ENCODE measurements at places on chromosomes 2 and 18.

- DNase-seq = no peak
Measured at GRCh38 chr2:147773479-147773878, 71.3 kb upstream of the ACVR2A start.

DNA sequence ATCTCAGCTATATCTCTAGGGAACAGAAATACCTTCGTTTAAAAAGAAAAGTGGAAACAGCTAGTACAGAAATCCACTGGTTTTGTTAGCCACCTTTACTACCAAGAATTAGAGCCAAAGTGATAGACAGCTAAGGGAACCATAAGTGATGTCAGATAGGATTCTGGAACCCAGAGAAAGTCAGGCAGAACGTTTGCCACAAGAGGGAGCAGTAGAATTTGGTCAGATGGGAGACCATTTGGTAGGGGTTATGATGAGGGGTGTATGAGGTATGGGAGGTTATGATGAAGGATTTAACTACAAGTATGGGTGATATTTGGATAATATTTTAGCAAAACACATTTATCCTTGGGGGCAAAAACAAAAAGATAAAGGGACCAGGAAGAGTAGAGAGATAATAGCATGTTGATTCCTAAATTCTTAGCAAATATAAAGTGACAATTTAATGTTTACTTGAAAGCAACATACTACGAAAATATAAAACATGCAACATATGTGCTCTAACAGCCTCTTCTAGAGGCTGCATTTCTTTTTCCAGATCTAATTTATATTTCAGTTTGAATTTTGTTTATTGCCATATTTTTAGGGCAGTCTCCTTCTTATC is 3.3 kb downstream of the SLC8A1 start:
- DNase-seq = no peak

- DNase-seq = peak; percentile 4
Measured at GRCh38 chr2:237026981-237027711, 58.5 kb upstream of the COPS8 start.

DNA sequence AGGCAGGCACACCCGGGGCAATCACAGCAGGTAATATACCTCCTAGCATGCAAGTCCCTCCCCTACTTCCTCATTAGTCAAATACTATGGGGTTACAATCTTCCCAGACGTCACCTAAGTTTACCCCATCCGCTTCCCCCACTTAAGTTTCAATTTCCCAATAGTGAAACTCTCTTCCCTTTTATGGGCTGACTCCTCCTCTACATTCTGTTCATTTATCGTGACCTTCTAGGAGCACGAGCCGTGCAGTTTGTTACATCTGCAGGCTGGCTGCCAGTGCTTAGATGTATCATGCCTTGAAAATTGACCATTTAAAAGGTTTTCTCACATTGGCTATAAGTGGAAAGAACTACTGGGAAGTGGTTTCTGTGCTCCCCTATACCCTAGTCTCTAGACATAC is 1357.8 kb upstream of the CRIM1 start:
- DNase-seq = no peak

DNA sequence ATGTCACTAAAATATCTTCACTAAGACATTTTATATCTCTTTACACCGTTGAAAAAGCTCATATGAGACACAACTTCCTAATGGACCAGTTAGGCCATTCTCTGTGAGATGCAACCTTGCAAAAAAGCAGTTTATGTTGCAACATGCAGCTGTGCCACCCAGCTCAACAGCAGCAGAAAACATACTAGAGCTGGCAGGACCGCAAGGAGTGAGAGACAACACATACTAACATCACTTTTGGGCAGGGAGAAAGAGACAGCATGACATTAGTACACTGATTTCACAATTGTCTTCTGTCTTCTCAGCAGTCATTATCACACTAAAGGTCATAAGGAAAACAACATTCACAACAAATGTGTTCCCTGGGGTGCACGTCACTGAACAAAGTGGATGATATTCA is 122.9 kb downstream of the EPB41L3 start:
- DNase-seq = no peak

- DNase-seq = no peak
Measured at GRCh38 chr2:64861452-64862397, 127.5 kb upstream of the SLC1A4 start.

GRCh38 chr18:46481847-46482245 is 175.2 kb downstream of the LOXHD1 start:
- no peak for DNase-seq

GRCh38 chr2:151843691-151844061 is 15.5 kb upstream of the ARL5A start:
- DNase-seq = no peak

DNA sequence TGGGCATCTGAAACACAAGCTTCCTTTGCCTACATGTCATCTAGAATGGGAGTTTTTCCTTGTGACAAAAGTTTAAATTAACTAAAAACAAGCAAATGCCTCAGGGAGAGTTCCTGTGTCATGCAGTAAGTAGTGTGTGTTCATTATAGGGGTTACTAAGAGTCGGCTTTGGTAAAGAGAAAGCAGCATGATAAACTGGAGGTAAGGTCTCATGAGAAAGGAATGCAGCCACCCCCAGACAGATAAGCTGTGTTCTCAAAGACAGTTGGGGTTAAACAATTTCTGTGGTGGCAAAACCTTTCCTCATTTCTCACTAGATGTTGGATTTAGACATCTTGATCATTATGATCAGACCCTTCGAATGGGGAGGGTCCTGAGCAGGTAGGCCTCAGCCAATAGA is 129.7 kb downstream of the MAP4K4 start:
- no peak for DNase-seq

- DNase-seq = no peak
Measured at GRCh38 chr2:208150956-208151355, 5.0 kb upstream of the CRYGB start.

- DNase-seq = no peak
Measured at GRCh38 chr18:58362027-58362575, 266.8 kb downstream of the ALPK2 start.

GRCh38 chr18:44602380-44602779 is 78.3 kb upstream of the SETBP1 start:
- no peak for DNase-seq

- DNase-seq = no peak
Measured at GRCh38 chr2:81260320-81260719, 955.8 kb upstream of the LRRTM1 start.

DNA sequence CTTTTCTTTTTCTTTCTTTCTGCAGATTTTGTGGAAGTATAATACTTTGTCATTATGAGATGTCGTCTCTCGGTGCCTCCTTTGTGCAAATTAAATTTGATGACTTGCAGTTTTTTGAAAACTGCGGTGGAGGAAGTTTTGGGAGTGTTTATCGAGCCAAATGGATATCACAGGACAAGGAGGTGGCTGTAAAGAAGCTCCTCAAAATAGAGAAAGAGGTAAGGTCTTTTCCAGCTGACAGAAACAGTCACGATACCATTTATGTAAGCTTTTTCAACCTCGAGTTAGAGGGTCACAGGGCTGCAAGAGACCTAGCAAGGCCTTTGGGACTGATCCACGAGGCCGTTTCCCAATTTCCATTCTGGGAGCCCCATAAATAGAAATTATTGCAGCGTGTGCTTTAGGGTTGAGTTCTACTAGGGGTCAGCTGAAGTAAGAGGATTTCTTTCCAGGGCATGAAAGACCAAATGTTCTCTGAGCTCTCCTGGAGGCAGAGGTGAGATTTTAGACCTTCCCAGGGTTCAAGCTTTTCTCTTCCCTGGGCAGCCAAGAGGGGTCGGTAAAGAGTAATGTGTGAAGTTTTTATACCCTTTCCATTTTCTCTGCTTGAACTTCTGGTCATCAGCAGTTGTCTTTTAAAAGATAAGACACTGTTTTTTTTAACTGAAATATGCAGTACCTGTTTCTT is 15.5 kb downstream of the MAP3K20 start:
- no peak for DNase-seq

DNA sequence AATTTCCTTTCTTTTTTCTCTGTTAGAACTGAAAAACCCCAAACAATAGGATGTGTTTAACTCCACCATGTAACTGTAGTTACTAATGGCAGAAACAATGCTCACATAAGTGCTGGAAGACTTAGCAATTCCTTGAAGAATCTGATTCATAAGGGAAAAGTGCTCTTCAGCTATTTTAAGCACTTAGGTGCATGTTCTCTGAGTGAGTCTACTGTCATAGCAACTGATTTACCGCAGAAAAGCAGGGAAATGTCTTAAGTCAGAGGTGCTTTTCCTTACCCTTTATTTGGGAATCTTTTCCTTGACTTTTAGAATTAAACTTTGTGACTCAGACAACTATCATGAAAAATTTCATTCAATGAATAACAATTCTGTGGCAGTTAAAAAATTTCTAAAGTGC is 65.4 kb upstream of the NABP1 start:
- DNase-seq = no peak

DNA sequence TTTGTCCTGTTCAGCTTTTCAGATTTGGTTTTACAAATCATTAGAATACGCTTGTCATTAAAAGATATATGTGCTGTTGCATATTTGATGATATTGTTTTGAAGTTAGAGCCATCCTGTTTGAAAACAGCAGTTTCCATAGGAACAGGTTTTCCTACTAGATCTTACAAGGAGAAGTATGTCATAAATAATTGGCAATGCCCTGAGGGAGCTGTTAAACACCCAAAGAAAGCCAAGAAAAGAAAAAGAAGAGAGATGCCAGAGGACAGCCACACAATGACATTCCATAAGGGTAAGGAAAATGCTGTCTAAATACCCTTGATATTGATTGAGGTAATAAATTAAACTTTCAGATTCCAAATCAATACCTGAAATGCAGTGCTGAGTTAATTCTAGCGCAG is 392.2 kb upstream of the CRIM1 start:
- DNase-seq = no peak

DNA sequence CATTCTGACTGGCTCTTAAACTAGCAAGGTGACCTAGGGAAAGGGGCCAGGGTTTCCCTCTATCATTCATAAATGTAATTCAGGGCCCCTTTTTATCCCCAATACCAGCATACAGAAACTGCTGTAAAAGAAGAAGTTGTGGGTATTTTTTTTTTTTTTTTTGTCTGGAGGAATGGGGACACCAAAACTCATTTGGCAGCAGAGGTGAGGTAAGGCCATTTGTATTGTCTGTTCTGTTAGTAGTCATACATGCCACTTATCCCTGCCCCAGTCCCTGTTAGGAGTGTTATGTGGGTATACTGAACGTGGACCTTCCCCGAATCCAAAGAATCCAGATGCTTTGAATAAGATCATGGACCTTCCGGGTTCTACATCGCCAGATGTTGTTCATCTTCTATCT is 1.7 kb downstream of the SEPTIN2 start:
- DNase-seq = no peak

DNA sequence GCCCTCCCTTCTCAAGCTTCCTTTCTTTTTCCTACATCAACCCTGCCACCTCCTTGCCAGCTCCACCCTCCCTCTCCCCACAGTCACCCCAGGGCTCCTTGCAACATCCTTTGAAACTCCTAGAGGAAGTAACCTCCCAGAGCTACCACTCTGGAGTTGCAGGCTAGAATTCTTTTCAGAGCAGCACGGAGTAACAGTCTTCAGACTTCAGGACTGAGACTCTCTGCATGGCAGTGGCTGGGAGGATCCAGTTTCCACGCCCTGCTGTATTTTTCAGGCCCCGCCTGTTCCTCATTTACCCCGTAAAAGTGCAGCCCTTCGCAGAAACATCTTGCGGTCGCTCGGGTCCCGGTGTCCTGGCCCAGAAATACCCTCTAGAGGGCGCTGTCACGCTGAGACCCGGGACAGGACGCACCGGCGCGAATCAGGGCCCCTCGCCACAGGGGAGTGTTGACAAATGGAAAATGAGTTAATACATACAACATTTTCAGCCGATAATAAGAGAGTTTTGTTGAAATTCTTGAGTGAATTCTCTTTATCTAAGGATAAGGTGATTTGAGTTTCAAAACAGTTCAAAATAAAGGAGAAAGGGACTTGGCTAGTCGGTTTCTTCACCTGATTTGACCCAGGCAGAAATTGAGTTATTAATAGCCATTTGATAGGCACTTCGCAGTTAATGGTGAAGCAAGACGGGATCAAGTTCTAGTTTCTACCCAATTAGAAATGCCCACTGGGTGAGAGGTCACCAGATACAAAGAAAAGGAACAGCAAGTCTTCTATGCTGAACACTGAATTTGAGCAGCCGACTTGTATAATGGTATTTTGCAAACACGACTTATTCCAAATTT is 18.5 kb upstream of the NTSR2 start:
- no peak for DNase-seq

GRCh38 chr2:189181706-189182105 is 2.1 kb upstream of the COL5A2 start:
- no peak for DNase-seq

Data from NCI-H1436 treated with DMSO at 0.1 percent for 48 hours (cell line).